ENCODE measurements at places on chromosomes 5 and 9. TPM values are rescaled to one million over a fixed set of nuclear protein-coding genes. Genes with fewer than 3 reads are reported as not detected.

- no peak for DNase-seq
Observed at GRCh38 chr5:149773291-149774095, 43.4 kb downstream of the PPARGC1B start.

DNA sequence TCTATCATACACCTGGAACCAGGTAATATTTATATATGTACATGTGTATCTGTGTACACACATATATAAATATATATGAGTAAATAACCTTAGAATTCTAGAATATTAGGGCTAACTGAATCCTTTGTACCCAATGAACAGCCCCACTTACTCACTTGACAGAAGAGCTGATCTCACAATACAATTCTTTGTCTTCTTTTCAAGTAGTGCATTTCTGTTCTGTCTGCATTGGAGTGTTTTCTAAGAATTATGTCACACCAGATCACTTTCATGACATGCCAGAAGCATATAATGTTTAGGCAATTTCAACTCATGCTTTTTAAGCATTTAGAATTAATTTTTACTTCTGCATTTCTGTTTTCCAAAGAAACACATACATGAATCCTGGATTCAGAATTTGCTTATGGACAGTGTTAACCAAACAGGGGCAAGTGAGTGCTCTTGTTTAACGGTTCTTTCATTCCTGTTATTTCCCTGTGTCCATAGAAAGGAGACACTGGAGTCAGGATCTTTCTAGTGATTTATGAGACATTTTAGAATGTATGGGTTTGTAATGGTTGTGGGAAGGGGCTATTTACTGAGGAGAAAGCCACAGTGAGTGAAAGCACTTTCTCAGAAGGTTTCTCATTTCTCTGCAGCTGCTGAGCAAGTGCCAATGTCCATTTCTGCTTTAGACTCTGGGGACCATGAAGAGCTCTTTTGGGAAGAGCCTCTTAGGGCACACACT lies 123.2 kb downstream of the RMI1 start:
- no peak for DNase-seq

- no peak for DNase-seq
Observed at GRCh38 chr5:7848296-7848695, 2.6 kb downstream of the CFAP90 start.

GRCh38 chr9:134847752-134848432 lies 32.7 kb upstream of the FCN2 start:
- DNase-seq = no peak

GABRA6 gene
- not detected for polyA plus RNA-seq

RNF208 gene
- polyA plus RNA-seq = 4.2 TPM

GRCh38 chr9:97502984-97503861 lies 1.8 kb downstream of the TMOD1 start:
- DNase-seq = peak; percentile 4

DNA sequence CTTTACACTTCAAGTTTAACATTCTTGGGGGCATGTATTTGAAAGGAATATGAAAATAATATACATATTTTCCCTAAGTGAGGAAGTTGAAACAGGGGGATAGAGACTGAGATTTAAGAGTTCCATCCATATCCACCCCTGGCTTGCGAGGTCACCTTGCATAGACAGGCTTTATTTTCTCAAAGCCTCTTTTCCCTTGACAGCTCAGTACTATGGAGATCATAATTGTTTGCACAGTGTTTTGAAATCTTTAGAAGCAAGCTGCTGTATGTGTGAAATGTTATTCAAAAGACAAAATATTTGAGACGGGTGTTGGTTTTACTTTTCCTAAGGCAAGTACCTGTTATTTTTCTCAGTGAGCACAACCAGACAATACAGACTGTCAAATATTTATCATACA lies 163.1 kb downstream of the LRRC70 start:
- no peak for DNase-seq

GGTA1 gene
- 10.2 TPM for polyA plus RNA-seq

DNA sequence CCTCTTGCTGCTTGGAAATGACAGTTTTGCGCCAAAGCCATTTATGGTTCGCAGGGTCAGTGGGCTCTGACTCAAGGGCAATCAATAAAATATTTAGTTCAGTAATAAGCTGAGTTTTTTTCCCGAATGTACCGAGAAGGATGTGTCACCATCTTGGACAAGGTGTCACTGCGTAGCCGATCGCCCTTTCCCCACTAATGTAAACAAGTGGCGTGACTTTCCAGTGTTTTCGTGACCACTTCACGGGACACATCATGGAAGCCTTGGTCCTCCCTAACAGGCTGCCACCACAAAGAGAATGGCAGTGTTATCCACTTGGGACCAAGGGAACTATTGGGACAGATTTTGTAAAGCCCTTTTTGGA lies 16.4 kb downstream of the ISL1 start:
- no peak for DNase-seq

SPOCK1 gene
- 4.6 TPM for polyA plus RNA-seq

- DNase-seq = no peak
Observed at GRCh38 chr5:151023651-151024050, 3.3 kb downstream of the GPX3 start.

IL4 gene
- polyA plus RNA-seq = not detected

TAF11L5 gene
- not detected for polyA plus RNA-seq

DNA sequence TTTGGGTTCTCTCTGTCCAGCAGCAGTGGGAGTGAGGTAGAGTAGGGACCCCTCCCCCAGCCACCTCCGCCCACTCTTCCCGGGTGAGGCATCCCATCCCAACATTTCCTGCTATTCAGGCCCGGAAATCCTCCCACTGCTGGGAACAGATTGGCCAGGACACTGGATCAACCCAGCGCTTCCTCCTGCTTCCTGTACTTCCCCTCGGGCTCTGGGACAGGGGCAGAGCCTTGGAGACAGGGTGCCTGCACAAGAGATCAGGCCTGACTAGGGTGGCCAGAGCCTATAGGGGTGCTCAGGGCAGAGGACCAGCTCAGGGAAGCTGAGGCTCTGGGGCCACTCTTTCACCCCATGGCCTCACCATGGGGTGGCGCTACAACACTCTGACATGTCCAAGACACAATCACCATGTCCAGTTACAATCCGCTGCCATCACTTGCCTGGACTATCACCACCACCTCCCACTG lies 14.5 kb downstream of the SH2D3C start:
- DNase-seq = no peak

- DNase-seq = no peak
Observed at GRCh38 chr9:35923927-35924763, 14.9 kb downstream of the SPAAR start.

DNA sequence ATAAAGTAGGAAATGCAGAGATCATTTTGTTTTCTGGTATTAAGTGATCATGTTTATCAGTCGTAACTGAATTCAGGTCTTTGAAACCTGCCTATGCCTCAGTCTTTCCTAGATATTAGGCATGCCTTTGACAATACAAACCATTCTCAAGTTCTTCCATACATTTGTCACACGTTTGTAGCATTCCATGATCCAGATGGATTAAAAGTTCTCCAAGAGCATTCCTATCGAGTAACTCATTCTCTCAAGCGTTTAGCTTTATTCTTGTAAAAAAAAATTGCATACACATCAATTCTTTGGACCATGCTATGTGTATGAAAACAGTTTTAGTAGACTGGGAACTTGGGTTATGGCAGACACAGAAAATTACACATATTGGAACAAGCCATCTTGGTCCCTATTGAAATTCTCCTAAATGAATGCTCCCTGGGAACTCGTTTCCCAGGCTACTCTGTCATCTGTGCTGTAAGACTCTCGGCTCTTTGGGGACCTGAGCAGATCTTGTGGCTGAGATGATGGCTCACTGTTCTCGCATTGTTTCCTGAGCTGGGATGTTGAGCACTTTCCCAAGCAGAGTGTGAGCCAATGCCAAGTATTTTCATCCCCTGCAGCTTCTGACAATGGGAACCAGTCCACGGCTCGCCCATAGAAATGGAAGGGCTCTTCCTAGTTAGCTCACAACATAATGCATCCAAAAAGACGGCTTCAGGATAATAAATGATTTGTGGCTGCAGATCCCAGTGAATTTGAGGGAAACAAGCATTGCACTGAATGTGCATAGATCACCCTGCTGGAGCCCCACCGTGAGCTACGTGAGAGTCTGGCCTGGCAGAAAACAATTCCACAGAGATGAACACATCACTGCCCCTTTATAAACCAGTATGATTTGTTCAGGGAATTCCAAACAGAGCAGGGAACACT lies 230.2 kb downstream of the IRX1 start:
- no peak for DNase-seq

RASA1 gene
- polyA plus RNA-seq = 27.7 TPM

- no peak for DNase-seq
Observed at GRCh38 chr5:168303393-168304025, 12.1 kb downstream of the WWC1 start.

GRCh38 chr9:98312365-98312764 lies 56.9 kb upstream of the TBC1D2 start:
- DNase-seq = no peak

PCDHA9 gene
- polyA plus RNA-seq = not detected

ADAMTS2 gene
- polyA plus RNA-seq = 29.7 TPM

DNA sequence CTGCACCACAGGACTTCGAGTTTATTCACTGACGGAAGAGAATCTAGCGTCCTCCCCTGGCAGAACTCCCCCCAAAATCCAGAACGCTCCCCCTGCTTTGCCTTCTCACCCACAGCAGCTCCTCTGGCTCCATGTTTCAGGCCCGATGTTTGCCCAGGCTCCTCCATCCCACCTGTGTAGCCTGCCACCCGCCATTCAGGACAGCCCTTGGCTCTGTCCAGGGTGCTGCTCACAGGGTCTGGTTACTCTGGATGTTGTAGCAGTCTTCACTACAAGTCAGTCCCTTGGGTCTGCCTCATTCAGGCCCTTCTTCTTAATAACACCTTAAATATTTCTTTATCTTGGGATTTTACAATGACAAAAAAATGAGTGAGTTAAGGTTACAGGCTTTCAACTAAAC lies 41.3 kb upstream of the SV2C start:
- no peak for DNase-seq

RETREG1 gene
- 61.0 TPM for polyA plus RNA-seq

DNA sequence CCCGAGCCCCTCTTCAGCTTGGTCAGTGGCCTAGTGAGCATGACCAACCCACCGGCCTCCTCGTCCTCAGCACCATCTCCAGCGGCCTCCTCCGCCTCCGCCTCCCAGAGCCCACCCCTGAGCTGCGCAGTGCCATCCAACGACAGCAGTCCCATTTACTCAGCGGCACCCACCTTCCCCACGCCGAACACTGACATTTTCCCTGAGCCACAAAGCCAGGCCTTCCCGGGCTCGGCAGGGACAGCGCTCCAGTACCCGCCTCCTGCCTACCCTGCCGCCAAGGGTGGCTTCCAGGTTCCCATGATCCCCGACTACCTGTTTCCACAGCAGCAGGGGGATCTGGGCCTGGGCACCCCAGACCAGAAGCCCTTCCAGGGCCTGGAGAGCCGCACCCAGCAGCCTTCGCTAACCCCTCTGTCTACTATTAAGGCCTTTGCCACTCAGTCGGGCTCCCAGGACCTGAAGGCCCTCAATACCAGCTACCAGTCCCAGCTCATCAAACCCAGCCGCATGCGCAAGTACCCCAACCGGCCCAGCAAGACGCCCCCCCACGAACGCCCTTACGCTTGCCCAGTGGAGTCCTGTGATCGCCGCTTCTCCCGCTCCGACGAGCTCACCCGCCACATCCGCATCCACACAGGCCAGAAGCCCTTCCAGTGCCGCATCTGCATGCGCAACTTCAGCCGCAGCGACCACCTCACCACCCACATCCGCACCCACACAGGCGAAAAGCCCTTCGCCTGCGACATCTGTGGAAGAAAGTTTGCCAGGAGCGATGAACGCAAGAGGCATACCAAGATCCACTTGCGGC lies 1.8 kb downstream of the EGR1 start:
- no peak for DNase-seq

C5orf46 gene
- polyA plus RNA-seq = not detected

SLC6A7 gene
- polyA plus RNA-seq = 0.22 TPM

CCDC152 gene
- 3.8 TPM for polyA plus RNA-seq

GRCh38 chr5:141617682-141618029 lies 1.1 kb downstream of the DIAPH1 start:
- DNase-seq = no peak

- no peak for DNase-seq
Observed at GRCh38 chr9:109274884-109275730, 45.8 kb downstream of the EPB41L4B start.

DNA sequence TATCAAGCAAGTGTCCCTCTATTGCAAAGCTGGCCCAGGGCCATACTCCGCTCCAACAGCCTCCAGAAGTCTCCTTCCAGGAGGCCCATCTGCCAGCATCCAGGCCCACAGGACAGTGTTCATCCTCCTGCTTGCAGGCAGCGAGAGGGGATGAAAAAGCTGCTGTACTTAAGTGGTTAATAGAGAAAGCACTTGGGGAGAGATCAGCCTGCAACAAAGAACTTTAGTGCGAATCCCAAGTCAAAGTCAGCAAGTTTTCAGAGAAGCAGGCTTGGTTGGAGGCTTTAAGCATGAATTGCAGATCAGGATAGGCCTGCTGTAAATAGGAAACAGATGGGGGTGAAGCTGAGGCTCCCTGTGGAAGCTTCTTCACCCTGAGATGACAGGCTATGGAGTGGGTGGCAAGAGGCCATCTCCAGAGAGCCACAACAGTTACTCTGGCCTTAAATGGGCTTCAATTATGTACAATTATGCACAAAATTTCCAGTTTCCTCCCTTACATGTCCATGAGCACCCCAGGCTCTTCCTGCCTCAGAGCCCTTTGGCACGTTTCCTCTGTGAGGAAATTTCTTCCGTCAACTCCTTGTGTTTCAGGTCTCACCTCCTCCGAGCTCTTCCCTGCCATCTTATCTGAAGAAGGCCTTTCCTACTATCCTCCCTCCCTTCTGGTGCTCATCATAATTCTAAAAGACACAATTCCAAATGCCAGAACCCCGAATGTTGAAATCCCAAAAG lies 98.0 kb upstream of the NR3C1 start:
- peak; percentile 58 for DNase-seq

DNA sequence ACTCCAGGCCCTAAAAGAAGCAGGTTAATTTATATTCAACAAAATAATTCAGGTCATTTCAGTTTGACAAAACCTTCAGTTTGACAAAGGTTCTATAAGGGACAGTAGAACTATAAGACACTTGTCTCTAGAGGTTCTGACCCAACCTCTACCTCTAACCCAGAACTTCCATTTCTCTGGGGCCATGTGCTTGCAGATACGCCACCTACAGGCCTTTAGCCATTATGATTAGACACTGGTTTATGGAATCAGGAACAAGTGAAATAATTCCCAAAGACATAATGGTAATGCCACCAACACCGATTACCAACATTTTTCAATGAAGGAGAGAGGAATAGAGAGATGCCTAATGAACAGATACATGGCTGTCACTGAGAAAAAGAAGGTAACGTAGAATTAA lies 733.9 kb downstream of the PRELID2 start:
- no peak for DNase-seq

- DNase-seq = peak; percentile 6
Observed at GRCh38 chr5:74767579-74767913, 497 bp downstream of the NSA2 start.

All from hindlimb muscle (tissue), 1 donor.